ENCODE measurements at places on chromosomes 3 and 15.

GRCh38 chr3:197547306-197548011 lies 8.3 kb downstream of the BDH1 start:
- no peak for DNase-seq

GRCh38 chr3:190552969-190553759 lies 39.3 kb downstream of the IL1RAP start:
- DNase-seq: no peak

GRCh38 chr3:71673486-71673885 lies 51.7 kb downstream of the EIF4E3 start:
- peak; percentile 77 for DNase-seq

- no peak for DNase-seq
These were observed 35.6 kb downstream of the LNP1 start for GRCh38 chr3:100436951-100437350.

DNA sequence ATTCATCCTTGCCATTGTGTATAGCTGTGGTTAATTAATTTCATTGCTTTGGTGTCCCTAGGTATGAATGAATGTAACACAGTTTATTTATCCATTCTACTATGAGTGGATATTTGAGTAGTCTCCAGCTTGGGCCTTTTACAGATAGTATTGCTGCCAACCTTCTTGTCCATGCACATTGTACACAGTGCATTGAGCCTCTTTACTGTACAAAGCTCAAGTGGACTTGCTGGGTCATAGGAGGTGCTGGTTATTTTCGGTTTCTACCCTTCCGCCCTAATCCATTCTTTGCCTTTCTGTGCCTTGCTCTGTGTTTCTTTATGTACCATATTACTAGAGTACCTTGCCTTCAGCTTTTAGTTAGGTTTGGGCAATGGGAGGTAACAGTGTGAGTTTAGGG lies 60.7 kb downstream of the DUT start:
- no peak for DNase-seq

GRCh38 chr15:49830391-49830790 lies 209.5 kb downstream of the DTWD1 start:
- DNase-seq: peak; percentile 83

DNA sequence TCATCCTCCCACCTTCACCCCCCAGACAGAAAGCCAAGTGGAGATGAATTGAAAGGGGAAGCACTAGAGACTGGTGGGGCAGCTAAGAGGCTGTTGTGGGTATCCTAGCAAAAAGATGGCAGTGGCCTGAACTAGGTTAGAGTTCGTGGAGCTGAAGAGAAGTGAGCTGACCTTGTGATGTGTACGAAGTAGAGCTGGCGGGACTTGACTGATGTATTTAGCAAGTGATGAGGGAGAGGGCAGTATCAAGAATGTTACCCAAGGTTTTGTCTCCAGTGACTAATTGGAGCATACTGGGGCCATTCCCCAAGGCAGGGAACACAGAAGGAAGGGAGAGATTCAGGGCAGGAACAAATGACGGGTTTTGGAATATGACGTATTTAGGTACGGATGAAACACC lies 50.0 kb upstream of the CP start:
- no peak for DNase-seq

- DNase-seq: no peak
These were observed 36.3 kb upstream of the SGO1 start for GRCh38 chr3:20222274-20222673.

DNA sequence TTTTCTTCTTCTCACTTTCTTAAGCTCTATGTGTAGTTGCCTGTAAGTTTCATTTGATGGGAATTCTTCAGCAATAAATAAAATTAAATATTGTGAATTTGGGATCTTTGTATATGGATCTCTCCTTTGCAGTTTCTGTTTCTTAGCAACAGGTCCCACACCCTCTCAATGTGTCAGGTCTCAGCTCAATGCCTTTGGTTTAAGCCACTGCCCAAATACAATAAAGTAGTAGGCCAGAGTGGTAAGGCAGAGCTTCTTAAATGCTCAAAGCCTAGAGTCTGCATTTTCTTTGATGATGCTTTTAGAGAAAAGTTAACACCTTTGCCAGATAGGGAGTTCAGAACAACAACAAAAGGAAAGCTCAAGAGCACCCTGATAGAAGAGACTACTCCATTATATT lies 343.7 kb downstream of the NSUN3 start:
- no peak for DNase-seq

DNA sequence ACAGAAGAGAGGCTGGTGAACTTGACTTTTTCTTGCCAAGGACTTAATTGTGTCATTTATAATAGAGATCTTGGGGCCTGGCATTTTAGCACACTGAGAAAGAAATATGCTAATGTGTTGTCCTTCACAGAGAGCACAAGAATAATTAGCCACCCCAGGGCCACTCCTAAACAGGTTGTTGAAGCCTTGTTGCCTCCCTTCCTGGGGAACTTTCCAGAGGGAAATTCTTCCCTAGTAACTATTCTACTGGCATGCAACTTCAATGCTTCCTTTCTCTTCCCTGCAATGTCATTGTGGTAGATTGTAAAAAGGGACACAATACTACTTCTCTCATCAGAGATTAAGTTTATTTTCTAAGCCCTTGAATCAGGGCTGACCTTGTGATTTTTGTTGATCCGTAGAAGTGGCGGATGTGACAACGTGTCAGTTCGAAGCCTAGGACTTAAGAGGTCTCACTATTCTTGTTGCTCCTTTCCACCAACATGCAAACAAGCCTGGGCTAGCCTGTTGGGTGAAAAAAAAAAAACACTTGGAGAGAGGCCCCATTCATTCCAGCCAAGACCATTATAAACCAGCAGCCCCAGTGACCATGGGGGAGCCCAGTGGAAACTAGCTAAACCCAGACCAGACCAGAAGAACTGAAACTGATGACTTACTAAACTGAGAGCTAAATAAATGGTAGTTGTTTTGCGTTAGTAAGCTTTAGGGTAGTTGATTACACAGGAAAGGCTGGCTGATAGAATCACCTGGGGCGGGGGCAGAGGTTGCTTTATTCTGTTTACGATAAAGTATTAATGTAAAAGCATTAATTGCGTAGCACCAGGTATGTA lies 287.2 kb downstream of the SHQ1 start:
- DNase-seq: no peak

DNA sequence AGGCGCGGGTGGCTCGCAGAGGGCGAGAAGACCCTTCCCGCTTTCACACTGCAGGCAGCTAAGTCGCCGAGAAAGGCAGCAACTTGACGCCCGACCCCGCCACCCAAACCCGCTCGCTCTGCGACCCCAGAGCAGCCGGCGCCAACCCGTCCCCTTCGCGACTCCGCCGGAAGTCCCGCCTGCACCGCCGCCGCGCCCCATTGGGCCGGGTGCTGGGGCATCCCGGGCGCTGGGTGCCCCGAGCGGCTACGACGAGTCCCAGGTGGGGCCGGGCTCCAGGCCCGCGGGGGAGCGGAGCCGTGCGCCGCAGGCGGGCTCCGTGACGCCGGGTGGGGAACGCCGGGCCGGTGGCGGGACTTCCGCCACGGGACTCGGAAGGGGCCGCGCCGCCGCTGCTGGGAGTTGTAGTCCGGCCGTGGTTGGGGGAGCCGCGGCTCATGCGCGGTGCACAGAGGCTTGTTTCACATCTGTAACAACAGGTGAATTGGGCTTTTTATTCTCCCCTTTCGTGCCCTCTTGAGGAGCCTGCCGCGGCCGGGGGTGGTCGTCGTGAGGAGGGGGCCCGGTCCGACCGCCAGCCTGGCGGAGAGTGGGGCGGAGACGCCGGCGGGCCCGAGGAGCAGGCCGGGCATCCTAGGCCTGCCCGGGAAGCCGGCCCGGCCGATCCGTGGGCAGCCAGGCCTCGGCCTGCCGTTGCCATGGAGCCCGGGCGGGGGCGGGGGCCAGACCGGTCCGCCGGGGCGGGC lies at the start of gene DHX30:
Gene DHX30, plus strand, starts transcription at position 405 of the 746 bp plus-strand sequence. CDS start 7,546 bp downstream, outside the sequence.
- peak; percentile 84 for DNase-seq
